ENCODE measurements at places on chromosomes 16 and 17.

DNA sequence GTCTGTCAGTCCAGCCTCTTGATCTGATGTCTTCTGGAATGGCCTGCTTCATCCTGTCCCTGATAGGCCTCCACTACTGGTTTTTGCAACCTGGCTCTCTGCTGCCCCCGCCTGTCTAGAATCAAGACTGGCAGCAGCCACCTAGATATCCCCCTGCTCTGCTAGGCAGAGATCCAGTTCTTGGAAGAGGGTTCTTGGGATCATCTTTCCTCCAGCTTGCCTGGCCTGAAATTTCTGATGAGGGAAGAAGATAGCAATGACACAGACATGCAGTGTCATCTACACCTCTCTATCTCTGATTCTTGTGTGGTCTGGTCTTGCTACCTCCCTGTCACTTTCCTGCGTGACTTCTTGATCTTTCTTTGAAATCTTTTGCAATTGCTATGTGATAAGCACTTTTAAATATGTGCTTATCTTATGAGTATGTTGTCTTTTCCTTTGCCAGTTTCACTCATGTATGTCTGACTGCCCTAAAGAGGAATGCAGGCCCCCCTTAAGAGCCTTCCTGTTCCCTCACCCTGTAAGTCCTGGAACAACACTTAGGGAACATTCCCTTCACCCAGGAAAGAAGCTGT is 20.3 kb upstream of the NFATC3 start:
- peak; percentile 40 for DNase-seq

DNA sequence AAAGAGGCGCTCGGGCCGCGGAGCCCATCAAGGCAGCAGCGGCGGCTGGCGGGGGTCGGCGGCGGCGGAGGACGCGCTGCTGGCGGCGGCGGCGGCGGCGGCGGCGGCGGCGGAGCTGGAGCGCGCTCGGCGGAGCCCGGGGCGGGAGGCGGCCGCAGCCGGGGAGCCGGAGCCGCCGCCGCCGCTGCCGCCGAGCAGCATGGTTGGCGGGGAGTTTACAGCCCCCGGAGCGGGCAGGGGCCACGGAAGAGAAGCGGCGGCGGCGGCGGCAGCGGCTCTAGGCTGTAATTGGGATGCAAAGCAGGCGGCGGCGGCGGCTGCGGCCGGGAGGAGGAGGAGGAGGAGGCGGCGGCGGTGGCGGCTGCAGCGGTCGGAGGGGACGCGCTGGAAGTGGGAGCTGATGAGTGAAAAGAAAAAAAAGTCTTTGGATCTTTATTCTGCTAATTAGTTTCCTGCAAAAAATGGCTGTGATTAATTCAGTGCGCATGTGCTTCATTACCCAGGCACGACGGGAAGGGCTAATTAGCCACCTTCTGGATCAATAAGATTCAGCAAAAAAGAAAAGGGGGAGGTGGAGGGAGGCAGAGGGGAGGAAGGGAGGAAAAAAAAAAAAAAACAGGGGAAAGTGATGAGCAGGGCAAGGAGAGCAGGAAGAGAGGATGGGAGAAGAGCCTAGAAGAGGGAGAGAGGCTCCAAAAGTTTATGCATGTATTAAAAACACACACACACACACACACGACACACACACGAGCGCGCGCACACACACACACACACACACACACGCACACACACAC is 10.9 kb upstream of the ZFHX3 start:
- no peak for DNase-seq

- DNase-seq, result peak; percentile 15
These were observed 23.6 kb downstream of the CA4 start for GRCh38 chr17:60173304-60173819.

DNA sequence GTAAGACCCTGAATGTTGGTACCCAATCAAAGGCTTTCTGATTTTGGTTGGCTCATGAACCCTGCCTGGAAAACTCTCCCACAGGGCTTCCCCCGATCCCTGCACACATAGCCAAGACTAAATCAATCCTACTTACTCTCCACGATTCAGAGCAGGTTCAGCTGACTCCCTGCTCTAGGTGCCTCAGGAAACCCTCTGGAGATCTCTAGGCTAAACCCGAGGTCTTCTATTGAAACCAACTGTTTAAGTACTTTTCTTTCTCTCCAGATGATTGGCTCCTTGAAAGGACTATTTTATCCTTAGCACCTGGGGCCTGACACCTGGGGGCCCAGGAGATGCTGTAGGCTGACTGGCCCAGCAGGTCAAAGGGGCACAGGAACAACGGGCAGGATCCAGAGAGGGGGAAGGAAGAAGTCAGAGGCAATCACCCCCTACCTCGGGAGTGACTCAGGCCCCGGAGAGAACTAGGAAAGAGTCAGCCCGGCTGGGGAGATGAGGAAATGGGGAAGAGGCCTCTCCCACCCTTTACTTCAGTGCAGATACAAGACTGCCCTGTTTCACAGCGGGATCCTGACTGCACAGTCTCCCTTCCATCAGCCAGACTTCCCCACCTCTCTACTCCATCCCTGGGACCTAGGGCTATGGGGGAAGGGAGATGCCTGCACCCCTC is 2.0 kb downstream of the TBC1D10B start:
- DNase-seq, result peak; percentile 23

DNA sequence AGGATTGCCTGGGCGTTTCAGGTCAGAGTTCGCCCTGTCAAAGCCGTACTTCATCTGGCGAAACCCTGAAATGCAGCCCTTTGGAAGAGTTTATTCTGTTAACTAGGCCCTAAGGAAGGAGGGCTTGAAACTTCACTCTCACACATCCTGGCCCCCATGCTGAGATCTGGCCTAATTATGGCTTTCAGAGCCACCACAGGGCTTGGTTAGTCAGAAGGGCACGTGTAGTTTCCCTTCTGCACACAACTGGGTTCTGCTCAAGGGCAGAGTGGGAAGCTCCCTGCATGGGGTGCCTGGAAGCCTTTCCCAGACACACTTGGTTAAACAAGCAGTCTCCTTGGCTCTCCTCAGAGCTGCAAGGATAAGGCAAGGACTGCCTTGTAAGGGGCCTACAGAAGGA is 397.3 kb downstream of the SHISA9 start:
- DNase-seq, result no peak

DNA sequence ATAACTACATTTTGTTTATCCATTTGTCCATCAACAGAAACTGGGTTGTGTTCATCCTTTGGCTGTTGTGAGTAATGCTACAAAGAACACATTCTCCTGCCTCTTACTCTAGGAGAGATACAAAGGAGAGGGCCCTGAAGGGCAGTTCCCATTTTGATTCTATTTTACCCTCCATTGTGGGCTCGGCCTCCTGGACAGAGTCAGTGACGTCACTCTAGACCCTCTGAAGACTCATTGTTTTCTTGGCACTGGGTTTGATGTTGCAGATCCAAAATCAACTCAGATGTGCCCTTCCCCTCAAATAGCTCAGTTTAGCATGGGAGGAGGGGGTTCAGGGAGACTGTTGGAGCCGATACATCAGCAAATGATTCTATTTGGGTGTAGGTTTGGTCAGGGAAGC is 280.9 kb downstream of the UTP18 start:
- DNase-seq, result no peak

- no peak for DNase-seq
These were observed 249.7 kb upstream of the TBX2 start for GRCh38 chr17:61149862-61150362.

DNA sequence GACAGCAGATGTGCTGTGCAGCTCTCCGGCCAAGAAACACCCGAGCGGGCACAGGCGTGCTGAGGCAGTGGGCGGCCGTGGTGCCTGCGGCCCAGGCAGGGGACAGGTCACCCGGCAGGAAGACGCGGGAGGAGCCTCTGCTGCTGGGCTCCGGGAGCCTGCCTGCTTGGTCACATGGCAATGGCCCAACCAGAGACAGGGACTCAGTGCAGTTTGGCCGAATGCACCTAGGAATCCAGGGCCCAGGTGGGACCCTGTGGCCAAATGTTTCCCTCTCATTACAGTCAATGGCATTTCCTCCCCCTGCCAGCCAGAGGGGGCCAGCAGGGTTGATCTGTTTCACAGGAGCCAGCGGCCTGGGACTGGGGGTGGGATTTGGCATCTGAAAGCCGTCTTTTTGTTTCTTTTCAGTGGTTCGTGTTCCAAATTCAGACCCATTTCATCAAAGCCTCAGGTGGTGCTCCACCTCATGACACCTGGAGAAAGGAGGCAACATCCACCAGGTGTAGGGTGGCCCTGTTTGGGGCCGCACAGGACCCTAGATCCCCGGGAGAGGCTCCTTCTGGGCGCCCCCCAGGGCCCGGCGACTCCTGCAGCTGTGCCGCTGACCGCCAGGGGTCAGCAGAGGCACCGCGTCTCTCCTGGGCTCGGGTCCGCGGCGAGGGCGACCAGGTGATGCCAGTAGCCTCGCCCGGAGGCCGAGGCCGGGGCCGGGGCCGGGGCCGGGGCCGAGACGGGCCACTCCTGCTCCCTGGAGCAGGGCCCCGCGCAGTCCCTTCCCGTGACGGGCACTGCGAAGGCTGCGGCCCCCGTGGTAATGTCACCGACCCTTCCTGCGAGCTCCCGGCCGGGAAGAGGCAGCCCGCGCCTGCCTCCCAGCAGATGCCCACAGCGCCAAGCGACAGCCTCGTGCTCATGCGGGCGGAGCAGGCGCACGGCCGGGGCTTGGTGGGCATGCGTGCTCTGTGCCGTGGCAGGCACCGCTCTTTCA is 118.5 kb downstream of the C16orf78 start:
- DNase-seq, result no peak

DNA sequence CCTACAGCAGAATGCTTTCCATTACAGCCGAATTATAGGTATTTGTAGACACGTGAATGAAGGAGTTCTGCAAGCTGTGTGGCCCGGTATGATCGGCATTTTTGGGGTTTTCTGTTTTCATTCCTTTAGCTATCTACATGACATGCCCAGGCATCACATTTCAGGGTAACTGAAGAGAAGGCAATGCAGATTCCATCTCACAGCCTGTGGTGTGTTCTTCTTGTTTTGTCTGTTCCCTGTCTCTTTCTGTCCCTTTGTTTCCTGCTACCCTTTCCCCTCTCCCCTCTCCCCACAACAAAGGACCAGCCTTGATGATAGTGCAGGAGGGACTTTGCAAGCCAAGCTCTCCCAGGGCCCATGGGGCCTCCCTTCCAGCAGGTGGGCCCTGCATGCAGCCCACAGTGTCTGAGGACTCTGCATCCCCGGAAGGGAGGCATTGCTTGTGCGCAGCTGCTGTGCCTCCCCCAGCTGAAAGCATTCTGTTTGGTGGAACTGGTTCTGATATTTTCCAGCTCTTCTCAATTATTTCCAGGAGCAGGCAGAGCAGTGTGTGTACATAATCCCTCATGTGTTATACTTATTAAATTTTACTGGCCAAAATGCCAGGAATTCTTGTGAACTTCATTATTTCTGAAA is 207.4 kb downstream of the RPTOR start:
- DNase-seq, result peak; percentile 50

DNA sequence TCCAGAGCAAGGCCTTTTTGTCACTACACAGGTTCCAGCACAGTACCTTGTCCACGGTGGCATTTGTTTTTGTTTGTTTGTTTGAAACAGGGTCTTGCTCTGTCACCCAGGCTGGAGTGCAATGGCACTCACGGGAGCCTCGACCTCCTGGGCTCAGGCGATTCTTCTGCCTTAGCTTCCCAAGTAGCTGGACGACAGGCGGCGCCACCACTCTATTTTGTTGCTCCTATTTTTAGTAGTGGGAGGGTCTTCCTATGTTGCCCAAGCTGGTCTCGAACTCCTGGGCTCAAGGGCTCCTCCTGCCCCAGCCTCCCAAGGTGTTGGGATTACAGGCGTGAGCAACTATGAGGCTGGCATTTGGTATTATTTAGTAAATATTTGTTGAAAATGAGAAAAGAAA is 10.3 kb downstream of the MRC2 start:
- no peak for DNase-seq

DNA sequence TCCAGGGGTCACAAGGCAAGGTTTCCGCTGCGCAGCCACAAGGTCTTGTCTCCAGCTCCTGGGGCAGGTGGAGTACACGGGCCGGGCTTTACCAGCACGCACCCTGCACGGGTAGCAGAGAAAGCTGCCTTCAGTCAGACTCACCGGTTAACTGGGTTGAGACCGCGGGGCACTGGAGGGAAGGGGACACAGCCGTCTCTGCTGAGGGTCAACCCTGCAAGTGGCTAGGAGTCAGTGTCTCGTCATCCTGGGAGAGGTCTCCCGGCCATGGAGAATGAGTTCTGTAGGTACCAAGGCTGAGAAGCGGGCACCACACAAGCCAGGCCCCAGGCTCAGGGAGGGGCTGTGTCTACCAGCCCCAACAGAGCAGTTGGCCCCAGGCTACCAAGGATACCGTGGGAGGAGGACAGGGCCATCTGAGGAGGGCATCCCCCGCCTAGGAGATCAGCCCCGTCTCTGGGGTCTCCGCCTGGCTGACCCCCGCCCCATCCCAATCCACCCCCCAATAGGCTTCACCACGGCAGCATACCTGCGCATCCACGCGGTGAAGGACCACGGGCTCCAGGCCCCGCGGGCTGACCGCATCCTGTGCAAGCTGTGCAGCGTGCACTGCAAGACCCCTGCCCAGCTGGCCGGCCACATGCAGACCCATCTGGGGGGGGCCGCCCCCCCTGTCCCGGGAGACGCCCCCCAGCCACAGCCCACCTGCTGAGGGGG is 2.8 kb upstream of the PRRT2 start:
- DNase-seq, result no peak

Measured in fibroblast of skin of left quadriceps (primary cell).